ENCODE measurements at places on chromosomes 5 and 9.

- ATAC-seq: no peak
Measured at GRCh38 chr9:21669701-21670100, 132.7 kb upstream of the MTAP start.

GRCh38 chr5:123036391-123037103 is at the start of gene PPIC:
PPIC (minus strand) TSS chr5:123036725; CDS start chr5:123036625, 100 bp downstream.
- peak; percentile 88 for ATAC-seq

- no peak for ATAC-seq
Measured at GRCh38 chr9:71980266-71981190, 69.1 kb downstream of the C9orf85 start.

- ATAC-seq: no peak
Measured at GRCh38 chr5:151670083-151670686, 16.5 kb downstream of the SPARC start.

- ATAC-seq: no peak
Measured at GRCh38 chr9:18194316-18194715, 279.6 kb upstream of the ADAMTSL1 start.

DNA sequence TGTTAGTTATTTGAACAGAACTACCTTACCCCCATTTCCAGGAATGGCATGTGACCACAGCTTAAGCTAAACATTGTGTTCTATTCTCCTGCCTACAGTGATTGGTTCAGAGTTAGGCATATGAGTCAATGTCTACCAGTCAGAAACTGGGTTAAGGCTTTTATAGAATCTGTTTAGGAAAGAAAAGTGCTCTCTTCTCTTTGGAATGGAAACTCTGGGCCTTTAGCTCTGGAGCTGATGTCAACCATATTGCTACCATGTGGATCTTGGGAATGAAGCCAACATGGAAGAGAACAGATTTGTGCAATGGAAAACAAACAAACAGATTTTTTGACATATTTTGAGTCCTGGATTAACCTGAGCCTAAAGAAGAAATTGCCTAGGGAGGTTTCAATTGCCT is 488.9 kb upstream of the TNC start:
- no peak for ATAC-seq

All from motor neuron (in vitro differentiated cells).